Parietal lobe (tissue), 2 donors: ENCODE measurements at places on chromosomes 7 and 10. TPM values are rescaled to one million over a fixed set of nuclear protein-coding genes. Genes with fewer than 3 reads are reported as not detected.

FANK1 gene
- 2.2 TPM for total RNA-seq

SUGCT gene
- 1.9 TPM for total RNA-seq

NEUROD6 gene
- 439 TPM for total RNA-seq

ANKRD30A gene
- not detected for total RNA-seq

XRCC2 gene
- total RNA-seq = 6.9 TPM

ACSL5 gene
- total RNA-seq = 1.3 TPM

PRPS1L1 gene
- total RNA-seq = not detected

OR9A2 gene
- total RNA-seq = 5.6 TPM

GPER1 gene
- 1.6 TPM for total RNA-seq

ANKRD22 gene
- not detected for total RNA-seq

OR2A5 gene
- not detected for total RNA-seq

IFIT1B gene
- not detected for total RNA-seq

ATP5MK gene
- total RNA-seq = 74.8 TPM

EPHB6 gene
- total RNA-seq = 57.3 TPM

PNLIP gene
- not detected for total RNA-seq

C7orf33 gene
- not detected for total RNA-seq

CPA2 gene
- not detected for total RNA-seq

WNT8B gene
- total RNA-seq = 0.31 TPM

THSD7A gene
- 41.6 TPM for total RNA-seq

GTF2IRD1 gene
- total RNA-seq = 27.5 TPM

CDHR1 gene
- total RNA-seq = 5.3 TPM

P4HA1 gene
- total RNA-seq = 27.5 TPM

COMMD3 gene
- total RNA-seq = 52.3 TPM

LRRC18 gene
- not detected for total RNA-seq
